Psoas muscle (tissue), 8 donors: ENCODE measurements at places on chromosomes 16 and 17. TPM values are rescaled to one million over a fixed set of nuclear protein-coding genes. Genes with fewer than 3 reads are reported as not detected.

Gene SLC5A10
- total RNA-seq: not detected

Gene CPNE7
- total RNA-seq: not detected

Gene DLX3
- not detected for total RNA-seq

Gene CLDN7
- total RNA-seq: not detected

Gene RAB40B
- 32.8 TPM for total RNA-seq

Gene KRTAP2-3
- not detected for total RNA-seq

Gene CD300E
- not detected for total RNA-seq

Gene NRN1L
- 1.1 TPM for total RNA-seq

Gene ITGAD
- 0.07 TPM for total RNA-seq

Gene ASPHD1
- total RNA-seq: 0.23 TPM

Gene KRTAP4-1
- total RNA-seq: not detected

Gene OSGIN1
- total RNA-seq: 25.1 TPM

Gene WFIKKN1
- 1.3 TPM for total RNA-seq

Gene KRT14
- not detected for total RNA-seq

Gene TUFM
- total RNA-seq: 163 TPM

Gene KRT12
- total RNA-seq: not detected

Gene USP6
- 0.40 TPM for total RNA-seq

Gene TP53TG3C
- not detected for total RNA-seq

Gene MYH8
- 8.3 TPM for total RNA-seq

Gene TRAF4
- total RNA-seq: 1.4 TPM

Gene SPIRE2
- 0.22 TPM for total RNA-seq

Gene ENPP7
- not detected for total RNA-seq

Gene CSF3
- total RNA-seq: 0.30 TPM

Gene HBZ
- not detected for total RNA-seq

Gene CCL15
- not detected for total RNA-seq

Gene GPR142
- total RNA-seq: not detected

Gene KRT37
- not detected for total RNA-seq

Gene CCDC144A
- total RNA-seq: 1.5 TPM

Gene DOK4
- 2.8 TPM for total RNA-seq

Gene CD300LF
- 0.32 TPM for total RNA-seq

Gene ZC3H7A
- 37.4 TPM for total RNA-seq

Gene ABCC3
- 1.3 TPM for total RNA-seq

Gene RAB11FIP3
- 44.7 TPM for total RNA-seq

Gene HAPSTR1
- 69.0 TPM for total RNA-seq

Gene SPNS1
- 17.8 TPM for total RNA-seq

Gene OTOA
- total RNA-seq: 0.17 TPM

Gene RNF222
- not detected for total RNA-seq

Gene CDH1
- total RNA-seq: 0.63 TPM

Gene TMED6
- 0.34 TPM for total RNA-seq

Gene RAB26
- total RNA-seq: 0.77 TPM
